ENCODE measurements at places on chromosomes 1 and 21.

DNA sequence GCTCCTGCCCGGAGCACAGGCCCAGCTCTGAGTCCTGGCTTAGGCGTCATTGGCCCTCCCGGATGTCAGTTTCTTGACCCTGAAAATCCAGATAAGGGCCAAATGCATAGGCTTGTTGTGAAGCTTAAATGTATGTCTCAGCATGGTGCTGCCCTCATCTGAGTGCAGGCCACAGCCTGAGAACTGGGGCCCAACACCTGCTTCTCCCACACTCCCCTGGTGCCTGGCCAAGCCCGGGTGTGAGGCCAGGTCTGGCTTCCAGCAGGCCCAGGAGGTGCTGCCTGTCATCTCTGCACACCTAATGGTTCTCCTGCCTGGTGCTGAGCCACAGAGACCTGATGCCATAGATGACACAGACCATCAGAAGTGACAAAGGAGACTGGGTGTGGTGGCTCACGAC lies 14.0 kb downstream of the MX2 start:
- no peak for DNase-seq

DNA sequence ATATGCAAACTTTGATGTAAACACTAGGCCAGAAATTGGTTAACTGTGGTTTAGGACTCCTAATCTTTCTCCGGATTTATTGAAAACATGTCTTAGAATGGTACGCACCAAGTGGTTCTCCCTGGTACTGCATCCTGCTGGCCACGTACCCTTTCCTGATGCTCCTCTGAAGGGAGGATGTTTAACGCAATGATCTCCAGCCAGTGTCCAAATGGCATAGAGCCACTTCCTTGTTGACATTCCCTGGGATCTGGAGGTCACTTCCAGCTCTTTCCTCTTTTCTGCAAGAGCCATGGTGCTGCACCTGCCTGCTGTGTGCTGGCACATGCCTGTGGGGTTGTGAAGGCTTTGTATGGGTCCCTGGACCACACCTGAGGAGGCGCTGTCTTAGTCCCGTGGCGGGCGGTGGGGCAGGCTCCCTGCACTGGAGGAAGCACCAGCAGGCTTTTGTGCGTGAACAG lies 53.9 kb downstream of the GALNT2 start:
- DNase-seq, result no peak

DNA sequence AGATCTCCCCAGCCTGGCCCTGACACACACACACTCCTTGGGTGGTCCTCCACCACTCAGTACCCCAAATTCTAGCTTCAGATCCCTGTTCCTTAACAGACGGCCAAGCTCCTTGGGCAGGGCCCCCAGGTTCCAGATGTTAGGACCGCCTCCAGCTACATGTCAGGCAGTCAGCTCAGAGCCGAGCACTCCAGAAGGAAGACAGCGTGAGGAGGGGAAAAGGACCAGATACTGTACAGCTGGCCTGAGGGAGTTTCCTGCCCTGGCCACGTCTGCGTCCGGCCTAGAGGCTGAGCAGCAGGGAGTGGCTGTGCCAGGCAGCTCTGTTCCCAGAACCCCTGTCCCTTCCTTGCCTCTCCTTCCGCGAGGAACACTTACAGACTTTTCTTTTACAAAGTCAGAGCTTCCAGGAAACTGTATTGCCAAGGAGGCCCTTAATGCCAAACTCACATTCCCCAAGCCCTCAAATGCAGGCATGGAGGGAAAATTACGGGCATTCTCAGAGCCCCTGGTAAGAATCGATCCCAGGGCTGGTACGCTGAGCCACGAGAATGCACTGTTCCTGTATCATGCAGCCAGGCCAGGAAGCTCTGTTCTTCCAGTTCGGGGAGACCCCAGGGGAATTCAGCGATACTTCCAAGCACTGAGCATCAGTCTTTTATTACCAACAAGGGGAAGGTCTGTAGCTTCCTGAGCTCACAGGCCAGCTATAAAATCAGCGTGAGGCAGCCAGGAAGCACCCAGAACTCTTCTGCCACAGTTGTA lies 45.2 kb upstream of the CNTN2 start:
- DNase-seq, result no peak

DNA sequence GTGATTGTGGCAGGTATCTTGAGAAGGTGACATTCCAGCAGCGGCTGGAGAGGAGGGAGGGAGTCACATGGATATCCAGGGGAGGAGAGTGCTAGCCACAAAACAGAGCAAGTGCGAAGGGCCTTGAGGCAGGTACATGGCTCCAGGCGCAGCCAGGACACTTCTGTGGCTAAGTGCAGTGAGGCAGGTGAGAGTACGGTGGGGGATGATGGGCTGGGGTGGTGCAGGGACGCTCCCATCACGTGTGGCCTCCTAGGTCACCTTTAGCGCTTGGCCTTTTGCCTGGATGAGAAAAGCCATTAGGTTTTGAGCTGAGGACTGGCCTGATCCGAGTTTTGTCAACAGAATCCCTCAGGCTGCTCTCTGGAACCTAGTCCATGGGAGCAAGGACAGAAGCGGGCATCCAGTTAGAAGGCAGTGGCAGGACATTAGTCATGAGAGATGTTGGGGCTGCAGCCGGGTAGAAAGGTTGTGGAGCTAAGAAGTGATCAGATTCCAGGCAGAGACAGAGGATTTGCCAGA lies 31.6 kb downstream of the SMYD2 start:
- no peak for DNase-seq

DNA sequence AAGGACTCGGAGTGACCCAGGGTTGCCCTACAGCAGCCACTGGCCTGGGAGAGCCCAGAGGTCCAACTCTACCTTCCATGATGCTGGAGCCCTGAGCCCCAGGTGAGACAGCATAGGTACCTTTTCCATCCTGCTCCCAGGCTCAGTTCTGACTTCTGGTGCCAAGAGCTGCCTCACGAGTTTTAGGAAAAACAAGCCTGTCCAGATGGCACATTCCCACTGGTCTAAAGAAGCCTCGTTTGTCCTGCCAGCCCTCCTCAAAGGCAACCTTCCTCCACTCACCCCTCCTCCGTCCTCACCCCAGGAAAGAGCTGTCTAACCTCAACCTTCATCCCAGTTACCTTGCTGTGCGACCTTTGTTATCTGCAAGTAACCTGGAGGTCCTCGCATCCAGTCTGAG lies 53.5 kb upstream of the PRELP start:
- DNase-seq, result no peak

- DNase-seq, result no peak
Measured at GRCh38 chr1:198978523-198978922, 339.7 kb downstream of the PTPRC start.

- DNase-seq, result peak; percentile 63
Measured at GRCh38 chr1:207948536-207949250, 37.8 kb upstream of the CD34 start.

DNA sequence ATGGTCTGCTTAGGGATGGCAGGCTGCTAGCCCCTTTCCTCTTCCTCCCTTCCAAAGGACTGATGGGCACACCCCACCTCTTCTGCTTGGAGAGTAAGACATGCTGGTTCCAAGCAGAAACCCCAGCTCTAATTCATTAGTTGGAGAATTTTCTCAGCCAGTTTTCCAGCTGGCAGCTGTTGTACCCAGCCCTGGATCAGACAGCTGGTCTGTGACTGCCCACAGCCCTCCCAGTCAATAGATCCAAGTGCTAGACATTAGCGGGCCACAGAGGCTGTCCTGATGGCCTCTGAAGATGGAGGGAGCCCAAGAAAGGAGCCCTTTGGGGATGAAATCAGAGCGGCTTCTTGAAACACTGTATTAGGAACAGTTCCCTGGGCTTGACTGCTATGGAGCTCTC lies 35.8 kb downstream of the ACOT11 start:
- no peak for DNase-seq

DNA sequence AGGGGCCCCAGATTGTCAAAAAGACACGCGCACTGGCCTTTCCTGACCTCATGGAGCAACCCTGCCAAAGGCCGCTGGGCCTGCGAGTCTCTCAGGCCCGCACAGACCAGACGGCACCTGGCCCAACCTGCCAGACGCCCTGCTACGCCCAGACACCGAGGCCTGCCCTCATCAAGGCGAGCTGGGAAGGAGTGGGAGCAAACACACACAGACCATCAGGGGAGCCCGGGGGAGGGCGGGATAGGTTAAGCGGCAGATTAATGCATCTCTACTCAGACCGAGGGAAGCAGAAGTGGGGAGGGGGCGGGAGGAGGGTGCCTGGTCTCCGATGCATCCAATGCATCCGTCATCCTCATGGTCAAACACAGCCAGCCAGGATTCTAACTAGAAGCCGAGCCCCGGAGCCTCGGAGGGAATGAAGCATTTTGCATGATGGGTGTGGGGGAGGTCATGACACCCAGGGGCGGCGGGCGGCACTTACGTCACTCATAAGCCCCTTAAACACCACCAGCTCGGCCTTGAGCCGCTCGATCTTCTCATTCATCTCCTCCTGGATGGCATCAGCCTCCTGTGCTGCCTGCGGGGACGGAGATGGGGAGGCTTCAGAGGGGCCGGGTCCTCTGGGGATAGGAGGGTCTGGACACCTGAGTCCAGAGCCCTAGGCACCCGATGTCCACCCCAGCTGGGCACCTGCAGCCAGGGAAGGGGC lies 17.0 kb upstream of the ALDH4A1 start:
- DNase-seq, result no peak

DNA sequence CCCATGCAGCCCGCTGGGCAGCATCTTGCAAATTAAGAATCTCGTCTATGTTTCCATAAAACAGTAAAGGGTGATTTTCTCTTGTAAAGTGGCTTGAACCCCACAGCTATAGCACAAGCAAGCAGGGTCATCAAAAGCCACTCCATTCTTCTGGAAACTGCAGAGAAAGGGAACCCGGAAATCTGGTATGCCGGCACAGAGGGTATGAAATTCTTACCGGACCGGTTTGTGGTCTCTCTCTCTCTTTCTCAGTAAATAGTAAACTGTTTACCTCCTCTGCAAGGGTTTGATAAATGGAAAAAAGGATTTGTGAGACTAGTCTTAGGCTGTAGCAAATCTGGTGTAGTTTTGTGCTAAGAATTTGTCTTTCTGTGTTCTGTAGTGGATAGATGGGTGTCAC lies 2.7 kb upstream of the ADSS2 start:
- DNase-seq, result no peak

DNA sequence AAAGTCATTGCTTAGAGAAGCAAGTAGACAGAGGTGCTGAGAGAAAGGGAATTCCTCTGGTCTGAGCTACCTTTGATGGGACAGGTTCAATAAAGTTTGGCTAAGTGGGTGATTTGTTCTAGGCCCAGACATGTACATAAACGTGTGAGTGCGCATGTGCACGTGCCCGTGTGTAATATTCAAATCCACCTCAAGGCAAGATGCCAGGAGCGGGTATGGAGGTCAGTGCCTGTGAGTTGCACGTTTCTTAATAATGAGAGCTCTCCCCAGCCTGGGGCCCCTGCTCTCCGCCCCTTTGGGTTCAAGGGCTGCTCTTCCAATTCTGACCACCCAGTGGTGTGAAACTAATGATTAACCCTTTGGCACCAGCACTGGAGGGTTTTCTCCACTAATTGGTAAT lies 53.8 kb upstream of the LMO4 start:
- no peak for DNase-seq

DNA sequence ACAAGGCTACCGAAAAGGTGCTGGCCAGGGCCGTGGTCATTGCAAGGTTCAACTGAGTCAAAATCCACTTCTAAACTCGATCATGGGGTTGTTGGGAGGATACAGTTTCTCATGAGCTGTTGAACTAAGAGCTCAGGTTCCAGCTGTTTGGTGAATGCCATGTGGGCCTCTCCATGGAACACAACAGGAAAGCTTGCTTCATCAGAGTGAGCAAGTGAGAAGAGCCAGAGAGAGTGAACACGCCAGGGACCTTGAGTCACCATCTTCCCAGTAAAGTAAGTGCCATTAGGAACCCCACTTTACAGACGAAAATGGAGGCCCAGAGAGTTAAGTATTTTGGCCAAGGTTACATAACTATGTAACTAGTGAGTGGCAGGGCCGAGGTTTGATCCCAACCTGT lies 475.1 kb upstream of the VAMP3 start:
- no peak for DNase-seq

GRCh38 chr1:11845641-11846335 lies 1.8 kb downstream of the NPPA start:
- DNase-seq, result no peak

DNA sequence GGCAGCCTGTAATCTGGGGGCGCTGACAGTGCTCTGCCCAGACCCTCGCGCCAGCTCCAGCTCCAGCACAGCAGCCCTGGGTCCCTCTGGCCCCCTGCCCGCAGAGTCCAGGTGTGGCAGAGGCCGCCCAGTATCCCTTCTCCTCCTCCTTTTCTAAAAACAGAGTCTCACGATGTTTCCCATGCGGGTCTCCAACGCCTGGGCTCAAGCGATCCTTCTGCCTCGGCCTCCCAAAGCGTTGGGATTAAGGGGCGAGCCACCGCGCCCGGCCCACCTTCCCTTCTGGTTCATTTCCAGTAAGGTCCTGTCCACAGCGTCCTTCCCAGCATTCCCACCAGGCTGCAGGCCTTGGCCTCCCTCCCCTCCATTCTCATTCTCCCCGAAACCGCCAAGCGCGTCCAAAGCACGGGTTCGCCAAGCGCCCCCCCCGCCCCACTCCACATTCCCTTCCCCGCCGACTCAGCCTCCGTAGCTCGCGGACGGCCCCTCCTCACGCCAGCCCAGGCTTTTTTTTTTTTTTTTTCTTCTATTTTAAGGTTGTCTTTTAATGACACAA lies 2.0 kb upstream of the PCBP3 start:
- no peak for DNase-seq

- DNase-seq, result no peak
Measured at GRCh38 chr1:167443757-167444156, 74.6 kb downstream of the CD247 start.

- no peak for DNase-seq
Measured at GRCh38 chr1:109984190-109984455, 442 bp upstream of the AHCYL1 start.

- no peak for DNase-seq
Measured at GRCh38 chr1:202329891-202330290, 11.8 kb downstream of the UBE2T start.
